ENCODE measurements at places on chromosomes 7 and 10.

- no peak for DNase-seq
These were observed 642 bp upstream of the PRKG1 start for GRCh38 chr10:51073453-51074237.

- no peak for DNase-seq
These were observed 10.1 kb downstream of the ACTR1A start for GRCh38 chr10:102492344-102492939.

GRCh38 chr7:8629504-8629903 lies 196.1 kb downstream of the NXPH1 start:
- no peak for DNase-seq

- no peak for DNase-seq
These were observed 554.3 kb downstream of the GRM8 start for GRCh38 chr7:126698446-126698845.

DNA sequence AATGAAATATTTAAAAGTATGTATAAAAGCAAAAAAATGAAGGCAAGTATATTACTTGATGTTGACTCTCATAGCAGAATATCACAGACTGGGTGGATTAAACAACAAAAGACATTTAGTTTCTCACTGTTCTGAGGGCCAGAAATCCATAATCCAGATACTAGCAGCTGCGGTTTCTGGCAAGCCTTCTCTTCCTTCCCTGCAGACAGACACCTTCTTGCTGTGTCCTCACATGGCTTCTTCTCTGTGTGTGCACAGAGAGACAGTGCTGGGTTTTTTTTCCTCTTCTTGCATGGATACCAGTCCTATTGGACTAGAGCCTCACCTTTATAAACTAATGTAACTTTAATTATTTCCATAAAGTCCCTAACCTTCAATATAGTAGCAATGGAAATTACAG lies 127.9 kb upstream of the AKR1E2 start:
- no peak for DNase-seq
